ENCODE measurements at places on chromosomes 12 and 14.

DNA sequence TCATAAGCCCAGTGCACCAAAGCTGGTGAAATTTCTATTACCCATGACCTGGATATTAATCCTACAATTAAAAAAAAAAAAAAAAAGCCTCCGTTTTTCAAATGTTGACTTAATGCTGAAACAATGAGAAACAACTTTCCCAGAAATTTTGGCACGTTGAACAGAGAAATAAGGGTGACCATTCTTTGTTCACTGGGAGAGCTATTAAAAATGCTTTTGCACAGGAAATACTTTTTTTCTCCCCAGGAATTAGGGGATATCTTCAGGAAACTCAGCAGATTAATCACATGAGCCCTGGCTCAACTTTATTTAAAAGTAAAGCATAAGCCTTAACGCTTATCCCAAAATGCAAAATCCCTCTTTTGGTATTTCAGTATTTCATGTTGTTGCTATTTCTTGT, 54.8 kb upstream of the FLRT2 start:
- no peak for DNase-seq

DNA sequence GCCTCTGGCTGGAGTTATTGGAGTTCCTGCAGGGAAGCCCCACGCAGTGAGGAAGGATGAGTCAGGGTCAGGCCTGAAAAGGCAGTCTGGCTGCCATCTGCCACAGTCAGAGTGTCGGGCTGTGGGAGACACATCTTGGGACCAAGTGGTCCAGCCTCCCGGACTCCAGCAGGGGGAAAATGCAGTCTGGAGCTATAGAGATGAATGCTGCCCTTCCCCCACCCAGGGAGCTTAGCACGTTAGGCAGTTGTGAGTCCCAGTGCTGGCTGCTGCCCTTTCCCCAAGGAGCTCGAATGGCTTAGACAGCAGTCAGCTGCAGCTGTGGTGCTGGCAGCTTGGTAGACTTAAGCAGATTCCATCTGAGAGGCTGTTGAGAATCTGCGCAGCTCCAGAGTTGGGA, 8.2 kb upstream of the NTS start:
- DNase-seq: no peak

GRCh38 chr12:123962513-123962912, 10.1 kb downstream of the CCDC92 start:
- no peak for DNase-seq

- no peak for DNase-seq
Observed at GRCh38 chr14:28057359-28058296, 709.0 kb upstream of the FOXG1 start.

DNA sequence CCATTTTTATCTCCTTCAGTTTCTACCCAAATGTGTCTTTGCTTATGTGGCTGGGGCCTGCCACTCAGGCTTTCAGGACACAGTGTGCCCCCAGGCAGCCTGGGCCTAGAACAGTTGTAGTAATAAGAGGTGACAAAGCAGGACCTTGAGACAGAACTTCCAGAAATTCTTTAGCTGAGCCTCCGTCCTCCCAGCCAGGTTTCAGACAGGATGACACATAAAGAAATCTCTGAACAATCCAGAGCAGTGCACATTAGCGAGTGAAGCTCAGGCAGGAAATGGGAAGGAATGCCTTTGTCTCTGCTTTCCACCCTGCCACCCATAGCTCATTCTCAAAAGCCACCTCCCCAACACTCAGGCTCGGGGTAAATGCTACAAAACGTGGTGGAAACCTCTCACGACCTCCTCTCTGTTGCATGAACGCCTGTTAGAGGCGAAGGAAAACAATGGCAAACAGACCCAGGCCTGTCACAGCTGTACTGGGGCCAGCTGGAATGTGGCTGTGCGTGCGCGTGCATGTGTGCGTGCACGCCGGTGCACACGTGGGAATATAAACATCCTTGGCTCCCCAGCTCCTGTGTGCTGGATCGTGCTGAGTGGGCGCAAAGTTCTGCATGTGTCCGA, 286.7 kb downstream of the ZFP36L1 start:
- DNase-seq: no peak

DNA sequence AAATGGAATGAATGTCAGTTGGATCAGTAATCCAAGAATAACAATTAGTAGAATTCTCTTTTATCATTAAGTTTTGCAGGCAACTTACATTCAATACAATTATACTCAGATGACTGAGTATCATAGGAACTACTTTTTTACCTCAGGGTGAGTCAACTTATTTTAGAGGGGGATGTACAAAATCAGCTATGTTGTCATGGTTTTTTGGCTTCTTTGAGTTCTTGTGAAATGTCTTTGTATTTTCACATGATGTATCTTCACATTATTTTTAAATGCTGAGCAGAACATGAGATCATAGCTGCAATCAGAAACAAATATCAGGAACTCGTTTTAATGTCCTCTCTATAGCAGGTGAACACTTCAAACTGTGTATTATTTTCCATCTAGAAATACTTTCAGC, 65.3 kb upstream of the PTPRR start:
- no peak for DNase-seq

DNA sequence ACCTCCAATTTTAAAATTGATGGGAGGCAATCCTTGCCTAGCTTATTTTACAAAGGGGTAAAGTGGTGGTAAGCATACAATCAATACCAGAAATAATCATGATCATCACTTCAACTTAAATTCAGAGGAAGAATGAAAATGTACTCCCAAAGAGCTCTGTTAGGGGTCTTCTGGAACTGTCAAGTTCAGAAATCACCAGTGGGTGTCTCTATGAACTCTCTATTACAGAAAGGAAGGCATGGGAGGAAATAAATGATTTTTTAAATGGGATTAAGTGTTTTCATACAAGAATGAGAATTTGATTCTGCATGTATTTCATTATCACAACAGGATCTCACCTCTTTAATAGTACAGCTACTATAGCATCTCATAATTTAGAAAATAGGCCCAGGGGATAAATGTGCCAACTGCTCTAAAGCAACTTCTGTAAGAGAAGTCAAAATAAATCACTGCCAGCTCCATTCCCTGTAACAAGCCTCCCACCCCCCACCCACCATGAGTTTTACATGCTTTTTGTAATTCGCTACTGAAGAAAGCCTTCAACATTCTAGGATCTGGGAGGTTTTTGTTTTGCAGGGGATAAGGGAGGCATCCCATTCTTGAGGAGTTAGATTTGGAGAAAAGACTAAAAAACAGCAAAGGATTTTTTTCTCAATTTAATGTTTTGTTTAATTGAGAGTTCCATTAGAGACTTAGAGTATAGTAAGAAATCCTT, 9.7 kb downstream of the DCP1B start:
- DNase-seq: no peak

DNA sequence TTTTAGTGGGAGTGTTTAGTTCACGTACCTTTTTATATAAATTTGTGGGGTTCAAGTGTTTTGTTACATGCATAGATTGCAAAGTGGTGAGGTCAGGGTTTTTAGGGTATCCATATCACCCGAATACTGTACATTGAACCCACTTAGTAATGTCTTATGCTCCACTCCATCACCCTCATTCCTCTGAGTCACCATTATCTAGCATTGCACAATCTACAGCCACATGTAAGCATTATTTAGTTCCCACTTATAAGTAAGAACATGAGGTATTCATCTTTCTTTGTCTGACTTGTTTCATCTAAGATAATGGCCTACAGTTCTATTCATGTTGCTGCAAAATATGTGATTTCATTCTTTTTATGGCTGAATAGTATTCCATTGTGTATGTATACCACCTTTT, 583.7 kb upstream of the LRFN5 start:
- DNase-seq: no peak

Data from activated T-helper 1 cell treated with anti-CD3 and anti-CD28 coated beads, Interleukin-2, amount 50 U/mL, for 16 hours (primary cell).